ENCODE measurements at places on chromosomes 11 and 22. TPM values are rescaled to one million over a fixed set of nuclear protein-coding genes. Genes with fewer than 3 reads are reported as not detected.

The BTBD18 gene
- total RNA-seq: not detected

The MYOD1 gene
- total RNA-seq: not detected

The IFT27 gene
- total RNA-seq: 48.1 TPM

The LRRC56 gene
- 9.4 TPM for total RNA-seq

The C11orf52 gene
- total RNA-seq: 34.4 TPM

The P2RX6 gene
- 2.4 TPM for total RNA-seq

The ATL3 gene
- total RNA-seq: 59.4 TPM

The SLC37A4 gene
- total RNA-seq: 64.3 TPM

The MYBPC3 gene
- not detected for total RNA-seq

The OR51B5 gene
- total RNA-seq: 0.37 TPM

The MMP8 gene
- total RNA-seq: not detected

The EIF3D gene
- total RNA-seq: 125 TPM

The C22orf23 gene
- total RNA-seq: not detected

The GSTT2 gene
- total RNA-seq: 0.81 TPM

The PKDREJ gene
- total RNA-seq: 0.32 TPM

The MAJIN gene
- not detected for total RNA-seq

The SAA1 gene
- 19.3 TPM for total RNA-seq

The TSKU gene
- total RNA-seq: 35.8 TPM

The CRYBB3 gene
- 1.4 TPM for total RNA-seq

The TESMIN gene
- 4.9 TPM for total RNA-seq

The FOLH1 gene
- 42.6 TPM for total RNA-seq

The MEI1 gene
- 1.4 TPM for total RNA-seq

The JAM3 gene
- 50.3 TPM for total RNA-seq

The BRSK2 gene
- 3.3 TPM for total RNA-seq

The RAC2 gene
- 46.4 TPM for total RNA-seq

The RIBC2 gene
- 2.9 TPM for total RNA-seq

The OR5B12 gene
- total RNA-seq: not detected

The OR6T1 gene
- total RNA-seq: not detected
